ENCODE measurements at places on chromosomes 2 and 18.

GRCh38 chr2:172613615-172614231 lies 57.8 kb downstream of the PDK1 start:
- DNase-seq: no peak

DNA sequence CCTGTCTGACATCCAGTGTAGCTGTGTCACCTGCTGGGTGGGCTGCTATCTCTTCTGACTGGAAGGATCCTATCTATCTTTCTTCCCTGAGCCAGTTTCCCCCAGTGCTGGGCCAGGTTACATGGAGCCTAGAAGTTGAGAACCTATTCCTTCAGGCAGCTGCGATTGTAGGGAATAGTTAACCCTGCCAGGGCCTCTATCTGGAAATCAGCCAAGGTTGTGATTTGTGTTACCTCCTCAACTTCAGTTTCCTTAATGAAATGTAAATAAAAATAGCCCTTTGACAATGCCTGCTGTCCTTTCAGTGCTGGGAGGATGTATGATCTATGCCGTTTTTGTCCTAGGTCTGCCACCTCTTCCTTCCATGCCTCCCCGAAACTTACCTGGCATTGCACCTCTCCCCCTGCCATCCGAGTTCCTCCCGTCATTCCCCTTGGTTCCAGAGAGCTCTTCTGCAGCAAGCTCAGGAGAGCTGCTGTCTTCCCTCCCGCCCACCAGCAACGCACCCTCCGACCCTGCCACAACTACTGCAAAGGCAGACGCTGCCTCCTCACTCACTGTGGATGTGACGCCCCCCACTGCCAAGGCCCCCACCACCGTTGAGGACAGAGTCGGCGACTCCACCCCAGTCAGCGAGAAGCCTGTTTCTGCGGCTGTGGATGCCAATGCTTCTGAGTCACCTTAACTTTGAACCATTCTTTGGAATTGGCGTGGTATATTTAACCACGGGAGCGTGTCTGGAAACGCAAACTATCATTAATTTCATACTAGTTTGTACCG lies 36.6 kb downstream of the GORASP2 start:
- DNase-seq: no peak

- no peak for DNase-seq
Measured at GRCh38 chr18:58666176-58666575, 5.1 kb upstream of the MALT1 start.

DNA sequence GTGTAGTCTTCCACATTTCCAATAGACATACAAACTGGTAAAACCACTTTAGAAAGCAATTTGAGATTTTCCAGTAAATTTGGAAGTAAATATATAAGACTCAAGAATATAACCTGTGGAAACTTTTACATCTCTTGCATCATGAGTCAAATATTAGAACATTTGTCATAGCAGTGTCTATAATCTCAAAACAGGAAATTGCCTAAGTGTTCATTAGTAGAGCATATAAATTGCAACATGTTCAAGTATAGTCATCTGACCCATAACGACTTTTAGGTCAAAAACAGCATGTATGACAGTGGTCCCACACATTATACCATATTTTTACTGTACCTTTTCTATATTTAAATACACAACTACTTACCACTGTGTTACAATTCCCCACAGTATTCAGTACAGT lies 555.9 kb upstream of the VRK2 start:
- no peak for DNase-seq

GRCh38 chr18:79961527-79962291 lies 2.7 kb upstream of the HSBP1L1 start:
- DNase-seq: no peak

DNA sequence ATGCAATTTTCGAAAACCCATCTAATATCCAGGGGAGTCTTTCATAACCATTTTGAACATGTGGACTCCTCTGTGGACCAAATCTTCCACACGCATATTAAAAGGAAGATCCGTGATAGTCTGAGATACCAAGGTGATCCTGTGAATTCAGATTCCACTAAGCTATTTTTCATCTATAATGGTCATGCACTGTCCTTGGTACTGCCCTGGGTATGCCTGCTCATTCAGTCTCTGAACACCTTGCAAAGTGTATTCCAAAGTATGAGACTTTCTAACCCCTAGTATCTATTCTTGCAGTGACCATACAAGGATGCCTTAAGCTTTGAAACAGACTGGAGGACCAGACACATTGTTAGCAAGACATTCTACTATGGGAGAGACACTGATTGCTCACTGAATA lies 217.6 kb upstream of the CCDC150 start:
- no peak for DNase-seq

- DNase-seq: no peak
Measured at GRCh38 chr2:143192716-143193115, 63.5 kb downstream of the ARHGAP15 start.

- no peak for DNase-seq
Measured at GRCh38 chr2:212854771-212855170, 296.6 kb downstream of the IKZF2 start.

DNA sequence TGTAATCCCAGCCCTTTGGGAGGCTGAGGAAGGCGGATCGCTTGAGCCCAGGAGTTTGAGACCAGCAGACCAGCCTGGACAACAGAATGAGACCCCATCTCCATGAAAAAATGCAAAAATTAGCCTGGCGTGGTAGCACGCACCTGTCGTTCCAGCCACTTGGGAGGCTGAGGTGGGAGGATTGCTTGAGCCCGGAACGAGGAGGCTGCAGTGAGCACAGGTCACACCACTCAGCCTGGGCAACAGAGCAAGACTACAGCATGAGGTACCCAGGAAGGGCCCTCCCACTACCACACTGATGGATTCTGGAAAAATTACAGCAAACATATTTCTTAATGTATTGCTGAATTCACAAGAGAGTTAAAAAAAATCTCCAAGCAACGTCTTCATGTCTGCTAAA lies 56.3 kb upstream of the HPCAL1 start:
- DNase-seq: no peak

GRCh38 chr2:136175466-136175865 lies 57.5 kb upstream of the CXCR4 start:
- no peak for DNase-seq

DNA sequence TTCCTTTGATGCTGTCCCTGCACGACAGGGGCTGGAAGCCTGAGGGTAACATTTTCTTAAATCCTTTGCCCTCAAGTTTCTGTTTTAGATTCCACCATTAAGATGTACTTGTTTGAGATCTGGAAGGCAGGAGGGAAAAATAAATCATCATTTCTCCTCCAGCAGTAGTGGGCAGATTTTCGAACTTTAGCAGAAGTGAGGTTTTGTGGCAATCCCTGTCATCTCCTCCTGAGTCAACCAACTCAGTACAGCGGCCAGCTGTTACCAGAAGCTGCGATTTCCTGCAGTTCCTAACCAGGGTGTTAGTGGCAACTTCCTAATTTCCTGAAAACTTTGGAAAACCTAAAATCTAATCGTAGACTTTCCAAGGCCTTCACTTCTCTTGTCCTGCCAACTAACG lies 517.2 kb upstream of the ACVR2A start:
- no peak for DNase-seq

- no peak for DNase-seq
Measured at GRCh38 chr2:71667256-71668182, 214.2 kb downstream of the DYSF start.

DNA sequence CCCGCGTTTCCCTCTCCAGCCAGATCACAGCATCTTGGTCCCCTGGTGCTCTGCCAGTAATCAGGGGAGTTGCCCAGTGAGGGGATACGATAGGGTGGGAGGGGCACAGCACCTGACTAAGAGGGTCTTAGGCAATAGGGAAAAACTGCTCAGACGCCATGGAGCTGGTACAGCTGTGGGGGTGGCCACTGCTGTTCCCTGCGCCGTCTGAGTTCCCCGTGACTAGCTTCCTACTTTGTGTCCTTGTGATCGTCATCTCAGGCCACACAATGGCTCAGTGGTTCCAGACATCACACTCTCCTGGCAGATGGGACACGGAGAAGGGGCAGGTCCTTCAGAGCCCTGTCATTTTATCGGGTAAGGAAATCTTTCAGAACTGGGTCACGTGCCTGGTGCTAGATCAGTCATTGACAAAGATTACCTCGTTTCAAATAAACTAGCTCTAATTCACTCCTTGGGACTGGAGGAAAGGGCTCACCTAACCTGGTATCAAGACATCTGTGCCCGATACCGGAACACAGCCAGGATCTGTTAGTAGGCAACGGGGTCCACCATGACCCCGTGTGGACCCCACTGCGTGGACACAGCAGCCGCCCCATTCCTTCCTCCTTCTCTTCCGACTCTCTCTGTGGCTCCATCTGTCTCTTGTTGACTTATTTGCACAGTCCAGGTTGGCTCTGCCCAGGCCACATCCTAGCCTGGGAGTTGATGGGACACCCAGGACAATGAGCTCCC lies 101.6 kb downstream of the PTGR3 start:
- no peak for DNase-seq

GRCh38 chr2:104863146-104863467 lies 9.2 kb downstream of the POU3F3 start:
- DNase-seq: no peak

- no peak for DNase-seq
Measured at GRCh38 chr2:168552450-168552856, 96.4 kb downstream of the CERS6 start.

DNA sequence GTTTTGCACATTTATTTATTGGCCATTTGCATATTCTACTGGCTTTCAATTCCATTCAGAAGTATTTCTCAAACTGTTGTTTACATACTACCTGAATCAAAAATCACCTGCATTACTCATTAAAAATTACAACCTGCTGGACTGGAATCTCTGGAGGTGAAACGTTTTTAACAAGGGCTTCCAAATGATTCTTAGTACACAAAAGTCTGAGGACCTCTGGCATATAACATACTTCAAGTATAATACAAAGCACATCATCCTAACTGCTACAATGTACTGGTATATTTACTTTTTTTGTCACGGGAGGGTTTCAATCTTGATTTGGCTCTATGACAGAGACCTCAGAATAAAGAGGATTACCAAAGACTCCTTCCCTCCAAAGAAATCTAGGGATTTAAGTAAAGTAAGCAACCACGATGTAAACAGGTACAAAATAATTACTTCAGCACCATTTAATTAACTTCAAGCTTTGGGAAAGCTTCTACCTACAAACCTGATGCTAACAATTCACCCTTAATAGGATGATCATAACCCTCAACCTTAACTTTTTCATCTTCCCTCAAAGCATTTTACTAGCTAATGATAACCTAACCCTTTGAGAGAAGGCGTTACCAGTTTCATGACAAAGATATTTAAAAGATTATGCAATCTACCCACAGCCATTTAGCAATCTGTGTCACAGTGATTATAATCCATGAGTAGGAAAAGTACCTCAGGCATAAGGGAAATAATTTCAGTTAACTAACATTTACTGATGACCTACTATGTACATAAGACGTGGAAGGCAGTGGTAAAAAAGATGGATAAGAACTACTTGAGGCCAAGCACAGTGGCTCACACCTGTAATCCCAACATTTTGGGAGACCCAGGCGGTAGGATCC lies 24.7 kb downstream of the ATAD2B start:
- DNase-seq: no peak

- no peak for DNase-seq
Measured at GRCh38 chr2:177523781-177524180, 131.2 kb downstream of the AGPS start.

All from stimulated activated CD8-positive, alpha-beta memory T cell treated with anti-CD3 and anti-CD28 coated beads, Interleukin-7, amount 100 ng/mL, for 1 hour (primary cell).